ENCODE measurements at places on chromosomes 1 and 21.

DNA sequence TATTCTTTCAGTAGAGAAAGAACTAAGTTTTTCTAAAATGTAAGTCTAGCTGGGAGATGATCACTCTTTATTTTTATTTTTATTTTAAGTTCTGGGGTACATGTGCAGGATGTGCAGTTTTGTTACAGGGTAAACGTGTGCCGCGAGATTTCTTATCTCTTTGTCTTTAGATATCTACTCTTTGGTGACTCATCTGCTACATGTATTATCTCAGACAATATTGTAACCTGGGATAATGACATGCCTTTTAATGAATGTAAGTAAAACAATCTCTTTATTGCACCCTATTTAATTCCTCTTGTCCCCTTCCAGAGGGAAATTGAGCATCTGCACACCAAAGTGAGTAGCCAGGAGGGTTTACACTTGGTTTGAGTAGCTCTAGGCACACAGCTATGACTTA is 9.4 kb downstream of the CR2 start:
- no peak for DNase-seq

DNA sequence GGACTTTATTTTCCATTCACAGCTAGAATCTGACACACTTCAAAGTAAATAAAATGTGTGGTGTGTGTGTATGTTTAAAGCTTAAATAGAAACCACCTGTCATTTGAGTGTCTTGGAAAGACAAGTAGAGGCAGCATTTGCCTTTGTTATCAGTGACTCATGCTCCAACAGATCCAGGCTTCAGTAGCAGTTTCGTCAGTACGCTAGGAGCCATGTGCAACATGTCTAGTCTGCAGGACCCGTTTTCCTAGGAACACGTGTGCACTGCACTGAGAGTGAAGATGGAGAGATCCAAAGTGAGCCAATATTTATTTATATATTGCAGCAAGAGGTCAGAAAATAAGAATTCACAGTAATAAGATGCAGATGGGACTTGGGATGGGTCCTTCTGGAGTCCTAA is 41.8 kb downstream of the SGIP1 start:
- DNase-seq, result no peak

- no peak for DNase-seq
Measured at GRCh38 chr1:2970311-2971071, 50.8 kb upstream of the ACTRT2 start.

GRCh38 chr1:160821627-160822026 is 25.7 kb downstream of the LY9 start:
- no peak for DNase-seq

GRCh38 chr1:156858555-156858956 is 361 bp downstream of the INSRR start:
- no peak for DNase-seq

- no peak for DNase-seq
Measured at GRCh38 chr21:44907966-44908895, 12.5 kb downstream of the ITGB2 start.

GRCh38 chr1:2381741-2382620 is 9.4 kb downstream of the MORN1 start:
- peak; percentile 58 for DNase-seq

DNA sequence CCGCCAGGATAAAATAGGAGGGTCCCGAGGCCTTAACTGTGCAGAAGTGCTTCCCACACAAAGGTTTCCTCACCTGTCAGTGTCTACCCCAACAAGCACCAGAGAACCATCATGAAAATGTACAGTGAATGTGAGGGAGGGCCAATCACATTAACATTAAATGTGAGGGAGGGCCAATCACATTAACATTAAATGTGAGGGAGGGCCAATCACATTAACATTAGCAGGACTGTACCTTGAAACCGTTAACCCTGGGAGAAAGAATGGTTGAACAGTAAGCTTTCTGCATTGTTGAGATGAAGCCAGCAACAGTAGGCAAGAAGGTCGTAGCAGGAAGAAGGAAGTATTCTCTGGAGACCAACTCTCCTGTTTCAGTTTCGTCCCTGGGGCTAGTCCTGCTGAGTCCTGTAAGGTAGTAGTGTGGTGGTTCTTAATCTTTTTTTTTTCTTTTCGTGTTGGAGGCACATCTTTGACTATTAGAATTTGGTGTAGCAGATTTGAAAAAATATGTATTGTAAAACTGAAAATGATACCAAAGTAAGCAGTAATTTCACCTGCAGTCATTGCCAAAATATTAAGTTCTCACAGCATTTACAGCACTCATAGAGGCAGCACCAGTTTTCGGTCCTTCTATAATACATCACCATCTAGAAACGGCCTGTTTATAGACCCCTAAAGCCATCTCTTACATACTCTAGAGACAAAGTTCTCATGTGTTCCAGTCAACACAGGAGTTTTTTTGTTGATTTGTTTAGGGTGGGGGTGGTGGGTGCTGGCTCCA is 98.6 kb upstream of the PPP2R5A start:
- DNase-seq, result no peak

DNA sequence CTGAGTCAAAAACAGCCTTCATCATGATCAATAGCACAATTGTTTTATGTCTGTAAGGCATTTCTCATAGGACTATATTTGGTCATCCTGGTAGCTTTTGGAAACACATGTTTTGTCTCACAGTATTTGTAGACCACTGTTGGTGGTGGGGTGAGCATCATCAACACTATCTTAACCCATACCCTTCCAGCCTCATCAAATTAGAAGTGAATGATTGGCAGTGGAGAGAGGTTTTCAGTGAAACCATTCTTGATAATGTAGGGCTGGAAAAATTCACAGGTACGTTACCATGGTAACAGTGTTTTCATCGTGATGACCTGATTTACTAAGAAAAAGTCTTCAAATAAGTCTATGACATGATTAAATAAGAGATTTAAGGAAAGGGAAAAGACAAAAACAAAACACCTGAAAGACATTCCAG is 45.3 kb upstream of the C1orf105 start:
- no peak for DNase-seq

GRCh38 chr21:16569679-16570078 is 839.9 kb downstream of the USP25 start:
- no peak for DNase-seq

- no peak for DNase-seq
Measured at GRCh38 chr1:237141502-237141901, 99.5 kb downstream of the RYR2 start.

DNA sequence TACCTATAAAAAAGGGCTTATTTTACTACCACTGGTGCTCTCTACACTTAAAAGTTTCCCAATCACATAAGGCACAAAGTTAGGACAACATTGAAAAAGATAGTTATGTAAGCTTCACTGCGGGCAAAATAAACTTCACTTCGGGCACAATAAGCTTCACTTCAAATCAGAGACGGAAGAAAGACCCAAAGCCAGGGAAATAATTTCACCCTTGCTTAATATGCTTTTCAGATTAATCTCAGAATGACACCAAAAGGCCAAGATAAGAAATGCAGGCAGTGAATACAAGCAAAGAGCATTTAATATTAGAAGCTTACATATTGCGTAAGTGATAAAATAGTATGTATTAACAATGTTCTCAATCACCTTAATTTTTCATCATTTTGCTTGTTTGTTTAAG is 444.2 kb downstream of the SETD4 start:
- peak; percentile 78 for DNase-seq

DNA sequence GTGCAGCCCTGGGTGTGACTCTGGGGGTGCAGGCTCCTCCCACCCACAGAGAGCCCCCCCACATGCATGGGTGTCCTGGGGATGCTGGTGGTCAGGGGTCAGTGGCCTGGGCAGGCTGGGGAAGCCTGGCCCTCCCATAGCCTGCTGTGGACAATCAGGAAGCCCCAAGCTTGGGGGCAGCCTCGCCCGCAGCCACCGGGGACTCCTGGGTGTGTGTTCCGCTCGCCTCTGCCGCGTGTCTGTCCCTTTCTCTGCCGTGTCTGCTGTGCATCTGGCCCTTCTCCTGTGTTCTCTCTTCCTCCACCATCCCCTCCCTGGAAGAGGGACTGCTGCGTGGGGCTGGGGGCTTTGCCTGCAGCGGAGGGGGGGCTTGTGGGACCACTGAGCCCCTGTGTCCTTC is 22.9 kb downstream of the AGRN start:
- DNase-seq, result no peak

DNA sequence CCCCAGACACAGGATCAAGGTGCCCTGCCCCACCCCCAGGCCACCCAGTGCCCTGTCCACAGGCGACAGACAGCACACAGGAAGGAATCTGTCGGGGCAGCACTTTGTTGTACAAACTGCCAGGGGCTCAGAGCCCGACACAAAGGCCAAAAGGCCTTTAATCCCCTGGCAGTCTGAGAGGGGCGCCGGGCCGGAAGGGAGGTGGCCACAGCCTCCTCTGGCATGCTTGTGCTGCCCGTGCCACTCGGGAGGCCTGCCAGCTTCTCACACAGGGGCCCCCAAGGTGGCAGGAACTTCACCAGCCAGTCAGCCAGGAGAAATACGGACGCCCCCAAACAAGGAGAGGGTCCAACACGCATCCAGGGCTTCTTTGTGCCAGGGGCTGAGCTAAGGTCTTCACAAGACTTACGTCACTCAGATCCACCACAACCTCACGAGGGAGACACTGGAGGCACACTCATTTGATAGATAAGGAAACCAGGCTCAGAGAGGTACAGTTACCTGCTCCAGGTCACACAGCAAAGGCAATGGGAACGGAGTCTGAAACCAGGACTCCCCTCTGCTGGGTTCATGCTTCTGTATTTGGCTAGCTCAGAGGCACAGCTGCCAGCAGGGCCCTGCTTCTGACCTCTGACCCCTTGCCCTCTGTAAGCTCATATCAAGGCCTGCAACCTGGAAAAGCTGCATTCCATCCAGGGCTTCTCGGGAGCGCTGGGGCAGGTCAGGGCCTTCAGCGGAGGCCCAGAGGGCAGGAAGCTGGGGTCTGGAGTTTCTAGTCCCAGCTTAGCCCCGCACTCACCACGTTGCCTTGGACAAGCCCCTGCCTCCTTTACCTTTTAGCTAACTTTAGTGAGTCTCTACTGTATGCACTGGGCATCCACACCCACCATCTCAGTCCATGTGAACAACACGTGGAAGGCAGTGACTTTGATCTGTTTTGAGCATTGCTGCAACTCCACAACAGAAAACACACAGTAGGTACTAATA is 34.8 kb downstream of the HSPG2 start:
- DNase-seq, result no peak

GRCh38 chr1:119565131-119565772 is 58.2 kb downstream of the HSD3B1 start:
- no peak for DNase-seq

All from stromal cell of bone marrow (primary cell).